ENCODE measurements at places on chromosomes 7 and 10.

GRCh38 chr7:133709036-133709880 is 417.9 kb upstream of the LRGUK start:
- DNase-seq, result no peak

GRCh38 chr10:97388152-97388551 is 13.0 kb downstream of the RRP12 start:
- no peak for DNase-seq

- DNase-seq, result peak; percentile 56
Observed at GRCh38 chr7:129144834-129145668, 544 bp downstream of the TSPAN33 start.

DNA sequence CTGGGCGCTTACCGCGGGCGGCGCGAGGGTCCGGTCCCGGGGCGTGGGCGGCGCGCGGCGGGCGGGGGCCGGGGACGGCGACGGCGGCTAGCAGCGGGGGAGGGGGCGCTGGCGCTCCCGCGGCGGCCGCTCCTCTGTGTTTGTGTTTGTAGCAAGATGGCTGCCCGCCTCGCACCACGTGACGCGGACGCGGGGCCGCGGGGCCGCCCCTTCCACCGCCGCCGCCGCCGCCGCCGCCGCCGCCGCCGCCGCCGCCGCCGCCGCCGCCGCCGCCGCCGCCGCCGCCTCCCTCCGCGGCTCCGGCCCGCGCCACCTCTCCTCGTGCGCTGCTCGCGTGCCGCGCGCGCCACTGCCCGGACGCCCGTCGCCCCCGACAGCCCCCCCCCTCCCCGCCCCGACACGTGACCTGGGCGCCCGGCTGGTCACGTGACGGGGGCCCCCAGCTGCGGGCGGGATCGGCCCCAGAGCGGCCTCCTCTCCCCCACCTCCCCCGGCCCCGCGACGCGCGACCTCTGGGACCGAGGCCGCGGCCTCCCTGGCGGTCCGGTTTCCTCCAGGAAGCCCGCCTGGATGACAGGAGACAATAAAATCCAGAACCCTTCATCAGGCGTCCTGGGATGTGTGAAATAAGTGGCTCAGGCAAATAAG is at the start of gene GIGYF1:
Gene GIGYF1 (minus strand): TSS at position 153 of the 648 bp plus-strand sequence. CDS start 6,012 bp downstream, outside the sequence.
- peak; percentile 73 for DNase-seq

DNA sequence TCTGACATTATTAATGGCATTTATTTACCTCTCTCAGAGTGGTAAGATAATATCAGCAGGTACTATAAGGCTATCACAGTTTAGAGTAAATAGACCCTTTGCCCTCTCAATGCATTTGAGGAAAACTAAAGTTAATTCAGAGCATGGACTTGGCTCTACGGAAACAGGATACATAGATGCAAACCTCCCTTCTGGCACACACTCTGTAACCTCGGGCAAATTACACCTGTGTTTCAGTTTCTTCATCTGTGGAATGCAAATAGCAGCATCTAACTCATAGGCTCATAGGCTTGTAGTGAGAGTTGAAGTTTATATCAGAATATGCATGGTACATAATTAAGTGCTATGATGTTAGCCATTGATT is 5.6 kb downstream of the RAPGEF5 start:
- DNase-seq, result no peak

DNA sequence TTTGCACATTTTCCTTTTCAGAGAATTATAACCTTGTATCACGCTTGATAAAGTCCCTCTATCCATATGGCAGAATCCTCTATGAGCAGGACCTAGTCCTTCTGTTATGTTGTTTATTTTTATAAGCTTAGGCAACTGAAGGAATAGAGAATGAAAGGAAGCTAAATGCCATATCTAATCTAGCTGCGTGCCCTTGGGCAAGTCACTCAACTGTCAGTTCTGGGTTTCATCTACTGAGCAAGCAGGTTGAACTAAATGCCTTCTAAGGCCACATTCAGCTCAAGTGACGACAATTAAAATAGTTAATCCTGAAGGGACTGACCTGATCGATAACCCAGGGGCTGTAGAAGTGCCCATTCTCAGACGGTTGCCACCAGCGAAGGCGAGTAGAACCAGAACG is 93.9 kb upstream of the SLC26A5 start:
- DNase-seq, result no peak

DNA sequence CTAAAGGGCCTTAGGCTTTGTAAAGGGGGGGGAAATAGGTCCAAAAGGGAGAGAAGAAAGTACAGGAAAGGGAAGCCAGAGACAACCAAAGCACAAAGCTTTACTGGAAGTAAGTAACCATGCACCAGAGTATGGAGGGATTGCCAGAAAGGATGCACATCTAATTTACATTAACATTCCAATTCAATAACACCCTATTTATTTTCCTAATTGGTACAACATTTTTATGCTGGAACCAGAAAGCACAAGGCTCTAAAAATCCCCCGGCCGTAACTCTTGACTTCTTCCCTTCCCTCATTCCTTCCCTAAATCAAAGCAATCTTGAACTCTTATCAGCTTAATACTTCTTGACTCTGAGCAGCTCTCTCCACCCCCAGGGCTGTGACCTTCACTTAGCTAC is 400.0 kb upstream of the CELF2 start:
- no peak for DNase-seq

DNA sequence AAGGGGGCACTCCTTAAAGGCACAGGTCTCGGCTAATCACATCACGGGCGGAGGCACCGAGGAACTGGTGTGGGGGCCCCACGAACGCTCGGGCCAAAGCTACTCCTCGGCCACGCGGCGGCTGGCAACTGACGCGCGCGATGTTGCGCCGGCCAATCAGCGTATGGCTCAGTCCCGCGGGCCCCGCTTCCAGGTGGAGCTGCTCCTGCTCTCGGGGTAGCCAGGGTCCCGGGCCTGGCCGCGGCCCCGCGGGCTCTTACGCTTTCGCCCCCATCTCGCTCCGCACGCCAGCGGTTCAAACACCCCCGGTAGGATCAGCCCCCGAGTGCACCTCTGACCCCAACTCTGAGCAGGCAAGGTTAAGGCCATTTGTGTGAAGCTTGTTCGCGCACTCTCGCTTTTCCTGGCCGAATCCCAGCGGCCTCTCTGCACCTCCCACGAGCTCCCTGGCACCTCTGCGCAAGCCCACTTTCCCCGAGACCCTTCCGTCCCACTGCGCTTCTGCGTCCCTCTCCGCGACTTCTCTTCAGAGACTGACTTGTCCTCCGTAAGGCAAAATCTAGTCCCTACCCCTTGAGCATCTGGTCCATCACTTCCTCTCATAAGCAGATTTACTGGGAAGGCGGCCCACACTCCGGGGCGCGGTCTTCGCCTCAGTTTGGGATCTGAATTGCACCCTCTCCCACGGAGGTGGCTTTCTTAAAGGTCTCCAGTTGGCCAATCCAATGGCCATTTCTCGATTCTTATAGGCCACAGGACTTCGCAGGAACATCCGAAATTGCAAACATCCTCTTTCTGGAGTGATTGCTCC is 200.9 kb upstream of the TBX20 start:
- DNase-seq, result no peak

- DNase-seq, result no peak
Observed at GRCh38 chr7:137538361-137538762, 194.8 kb upstream of the PTN start.

GRCh38 chr7:134632937-134633540 is 13.6 kb upstream of the BPGM start:
- DNase-seq, result peak; percentile 31

GRCh38 chr10:70503776-70504175 is 25.2 kb downstream of the PALD1 start:
- no peak for DNase-seq

DNA sequence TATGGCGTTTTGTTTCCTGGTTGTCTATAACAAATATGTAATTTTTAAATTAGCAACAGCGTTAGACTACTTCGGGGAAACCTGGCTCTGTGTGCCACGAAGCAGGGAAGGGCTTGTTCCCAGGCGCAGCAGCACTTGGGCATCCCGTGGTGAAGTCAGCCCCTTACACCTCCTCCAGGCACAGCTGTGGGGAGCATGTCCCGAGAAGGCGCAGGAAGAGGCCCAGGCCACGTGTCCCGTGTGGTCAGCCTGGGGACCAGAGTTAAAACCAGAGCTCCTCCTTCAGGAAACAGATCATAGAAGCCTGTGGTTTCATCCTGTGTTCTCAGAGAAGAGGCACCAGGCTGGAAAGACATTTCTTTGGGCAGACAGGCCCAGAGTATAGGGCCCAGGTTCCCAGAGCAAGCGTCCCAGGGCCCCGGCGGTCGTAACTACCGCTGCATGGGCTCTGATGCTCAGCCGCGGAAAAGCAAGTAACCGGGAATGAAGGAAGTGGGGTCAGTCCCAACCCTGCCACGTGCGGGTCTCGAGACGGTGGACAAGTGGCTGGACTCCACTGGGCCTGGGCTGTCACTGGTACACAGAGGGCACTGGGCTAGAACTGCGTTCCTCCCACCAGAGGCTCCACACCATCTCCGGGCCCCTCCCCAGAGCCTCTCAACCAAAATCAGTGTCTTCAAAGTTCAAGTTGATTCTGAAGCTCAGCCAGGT is 7.1 kb downstream of the NUDT1 start:
- no peak for DNase-seq

- no peak for DNase-seq
Observed at GRCh38 chr10:1476455-1476803, 260.9 kb downstream of the ADARB2 start.

DNA sequence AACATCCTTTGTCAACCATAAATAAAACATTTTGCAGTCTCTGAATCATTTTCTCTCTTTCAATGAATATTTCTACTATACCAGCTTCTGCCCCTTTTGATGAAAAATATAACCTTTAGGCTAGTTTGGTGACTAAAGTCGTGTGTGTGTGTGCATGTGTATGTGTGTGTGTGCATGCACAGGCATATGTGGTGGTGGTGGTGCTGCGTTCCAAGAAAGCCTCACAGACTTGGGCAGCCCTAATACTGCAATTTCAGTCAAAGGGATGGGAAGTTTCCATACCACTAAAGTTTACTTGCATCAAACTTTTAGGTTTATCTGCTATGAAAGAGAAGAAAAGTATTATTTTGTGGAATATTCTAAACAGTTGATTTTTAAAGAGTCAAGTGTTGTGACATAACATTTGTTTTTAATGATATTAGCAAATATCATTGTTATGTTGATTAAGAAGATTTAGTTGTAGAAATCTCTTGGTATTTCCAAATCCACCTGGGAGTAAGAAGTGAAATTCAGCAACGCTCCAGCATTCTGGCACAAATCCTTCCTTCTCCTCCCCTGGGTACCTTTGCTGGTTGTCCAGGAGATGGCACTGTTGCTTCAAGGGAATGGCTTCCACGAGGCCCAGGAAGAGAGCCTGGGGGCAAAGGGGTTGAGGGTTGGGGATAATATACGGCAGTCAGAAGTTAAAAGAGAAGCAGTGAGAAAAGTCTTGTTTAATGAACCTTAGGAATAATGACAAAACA is 41.5 kb downstream of the ASB4 start:
- peak; percentile 53 for DNase-seq

DNA sequence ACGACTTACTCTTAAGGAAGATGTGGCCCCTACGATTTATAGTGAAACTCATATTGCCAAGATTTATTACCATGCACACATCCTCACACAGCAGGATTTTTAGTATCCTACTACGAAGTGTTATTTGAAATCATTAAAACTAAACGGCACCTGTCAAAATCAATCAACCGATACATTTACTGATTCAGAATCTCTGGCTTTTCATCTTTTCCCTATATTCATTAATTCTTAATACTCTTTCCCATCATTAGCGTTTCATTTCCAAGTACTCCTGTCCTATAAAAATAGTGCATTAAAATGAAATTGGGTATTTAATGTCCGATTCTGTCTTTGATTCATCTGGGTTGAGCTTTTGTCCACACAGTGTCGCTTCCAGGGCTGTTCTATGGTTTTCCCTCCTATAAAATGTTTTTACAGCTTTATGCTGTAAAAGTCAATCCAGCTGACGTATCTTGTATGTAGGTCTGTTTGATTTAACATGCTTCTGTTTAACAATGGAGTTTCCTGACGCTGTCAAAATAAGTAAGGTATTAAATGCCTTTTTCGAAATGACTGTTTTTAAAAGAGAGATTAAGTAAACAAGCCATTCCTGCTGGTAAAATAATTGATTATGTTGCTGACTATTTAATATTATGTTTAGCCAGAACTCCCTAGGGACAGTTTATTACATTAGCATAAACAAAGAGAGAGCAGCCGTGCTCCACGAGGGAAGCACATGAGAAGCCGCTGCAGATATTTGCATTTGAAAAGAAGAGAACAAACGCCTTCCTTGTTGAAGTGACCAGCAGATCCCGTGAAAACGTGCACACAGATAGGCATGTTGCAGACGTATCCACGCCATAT is 22.3 kb upstream of the SFMBT2 start:
- no peak for DNase-seq

GRCh38 chr7:116242178-116242577 is 31.8 kb downstream of the TES start:
- no peak for DNase-seq

DNA sequence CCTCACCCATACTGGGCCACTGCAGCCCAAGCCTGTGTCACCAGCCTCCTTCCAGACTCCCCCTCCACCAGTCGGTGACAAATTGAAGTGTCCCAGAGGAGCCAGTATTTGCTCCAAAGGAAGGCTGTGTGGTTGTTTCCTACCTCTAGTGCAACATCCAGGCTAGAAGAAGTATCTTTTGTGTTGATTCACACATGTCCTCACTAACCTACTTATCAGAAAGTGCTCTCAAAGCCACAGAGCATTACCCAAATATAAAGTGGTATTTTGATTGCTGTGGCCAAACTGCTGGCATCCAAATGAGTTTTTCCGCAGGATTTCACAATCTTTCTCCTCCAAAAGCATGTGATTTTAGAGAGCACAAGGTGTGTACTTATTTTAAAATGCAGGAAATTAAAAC is 134.8 kb downstream of the CUL2 start:
- DNase-seq, result no peak

DNA sequence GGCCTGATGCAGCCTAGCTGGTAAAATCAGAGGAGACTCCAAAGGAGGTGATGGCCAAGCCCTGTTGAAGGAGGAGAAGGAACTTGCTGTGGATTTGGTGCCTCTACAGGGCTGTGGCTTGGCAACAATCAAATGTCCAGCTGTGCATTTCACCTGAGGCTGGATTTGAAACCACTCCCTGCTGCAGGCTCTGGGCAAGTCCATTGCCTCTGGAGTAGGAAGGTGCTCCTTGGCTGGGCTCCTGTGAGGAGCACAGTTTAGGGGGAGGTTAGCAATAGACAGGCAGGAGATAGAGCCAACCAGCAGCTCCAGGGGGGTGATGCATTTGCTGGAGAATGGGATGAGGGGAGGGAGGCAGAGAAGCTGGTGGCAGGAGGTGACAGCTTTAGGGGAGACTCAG is 26.5 kb downstream of the CDH23 start:
- no peak for DNase-seq

- no peak for DNase-seq
Observed at GRCh38 chr7:11714205-11714604, 117.8 kb downstream of the THSD7A start.

GRCh38 chr7:68692511-68692910 is 905.8 kb upstream of the AUTS2 start:
- no peak for DNase-seq

GRCh38 chr7:37208528-37208927 is 240.1 kb downstream of the ELMO1 start:
- DNase-seq, result peak; percentile 31

- DNase-seq, result no peak
Observed at GRCh38 chr7:1947586-1948217, 277.6 kb downstream of the ELFN1 start.

All from naive B cell (primary cell).